ENCODE measurements at places on chromosomes 2 and 18.

DNA sequence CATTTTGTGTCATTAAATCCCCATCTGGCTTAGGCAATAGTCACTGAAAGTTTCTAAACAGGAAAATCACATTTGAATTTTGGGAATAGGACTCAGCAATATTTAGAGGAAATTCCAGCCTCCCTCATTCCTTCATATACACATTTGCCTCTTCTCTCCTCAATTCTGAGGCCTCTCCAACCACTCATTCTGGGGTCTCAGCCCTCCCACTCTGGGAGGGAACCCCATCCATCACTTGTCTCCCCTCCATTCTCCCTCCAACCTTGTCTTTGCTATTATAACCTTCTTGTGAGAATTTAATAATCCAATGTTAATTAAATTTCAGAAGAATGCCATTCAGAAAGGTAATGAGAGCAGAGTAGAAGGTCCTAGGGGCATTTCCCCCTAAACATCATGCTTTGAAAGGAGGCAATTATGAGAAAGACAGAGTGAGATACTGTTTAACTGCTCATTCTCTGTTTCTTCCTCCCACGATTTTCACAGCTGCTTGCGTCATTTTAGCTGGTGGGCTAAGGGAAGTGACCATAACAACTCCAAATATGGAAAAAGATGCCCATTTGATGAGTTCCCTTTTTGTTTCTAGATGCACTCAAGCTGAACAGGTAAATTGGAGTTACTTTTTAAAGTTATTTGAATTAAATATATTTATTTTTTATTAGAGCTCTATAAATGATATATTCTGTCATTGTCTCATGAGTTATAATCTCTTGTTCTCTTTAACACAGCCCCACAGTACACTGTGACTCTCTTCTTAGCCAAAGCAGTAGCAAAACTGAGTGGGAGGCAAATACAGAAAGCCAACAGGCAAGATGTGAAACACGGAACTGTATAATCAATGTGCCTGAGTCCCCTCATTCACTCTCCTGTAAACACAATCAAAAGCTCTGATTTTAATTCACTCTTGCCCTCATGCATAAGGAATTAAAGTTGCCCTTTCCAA is 135.1 kb downstream of the DLGAP1 start:
- no peak for DNase-seq

DNA sequence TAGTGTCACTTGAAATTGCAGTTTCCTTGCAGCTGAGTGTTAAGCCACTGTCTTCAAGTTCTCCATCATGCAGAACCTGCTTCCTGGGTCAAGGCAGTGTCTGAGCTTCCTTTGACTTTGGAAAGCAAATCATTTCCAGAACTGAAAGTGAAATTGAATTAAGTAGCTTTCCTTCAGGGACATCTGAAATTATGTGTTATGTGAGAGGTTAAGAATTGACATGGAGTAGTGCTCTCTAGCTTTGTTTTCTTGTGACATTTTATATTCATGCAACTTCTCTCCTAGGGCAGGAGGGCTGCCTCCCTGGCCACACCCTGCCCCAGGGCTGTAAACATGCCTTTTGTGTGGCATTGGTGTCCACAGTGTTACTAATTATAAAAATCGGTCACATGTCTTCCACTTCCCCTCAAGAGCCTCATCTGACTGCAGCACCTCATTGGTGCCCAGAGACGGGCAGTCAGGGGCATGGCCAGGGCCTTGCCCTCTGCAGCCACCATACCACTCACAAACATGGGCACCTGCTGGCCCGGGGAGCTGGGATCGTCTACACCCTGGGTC is 14.4 kb downstream of the RAB12 start:
- DNase-seq, result no peak

DNA sequence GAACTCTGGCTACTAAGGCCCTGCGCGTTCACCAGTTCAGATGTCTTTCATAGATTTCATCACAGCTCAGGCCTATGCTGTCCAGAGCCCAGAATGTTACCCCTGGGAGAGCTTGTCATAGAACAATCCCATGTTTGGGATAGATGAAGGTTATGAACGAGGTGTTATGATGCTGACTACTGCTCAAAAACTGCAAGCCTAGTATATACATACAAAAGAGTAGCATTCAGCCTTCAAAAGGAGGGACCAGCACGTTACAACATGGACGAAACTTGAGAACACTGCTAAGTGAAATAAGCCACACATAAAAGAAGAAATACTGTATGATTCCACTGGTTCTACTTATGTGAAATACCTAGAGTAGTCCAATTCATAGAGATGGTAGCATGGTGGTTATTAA is 401.9 kb downstream of the NBAS start:
- no peak for DNase-seq

GRCh38 chr2:143802871-143803650 is 673.8 kb downstream of the ARHGAP15 start:
- DNase-seq, result no peak

- DNase-seq, result no peak
Observed at GRCh38 chr2:239471011-239471792, 70.4 kb upstream of the HDAC4 start.

DNA sequence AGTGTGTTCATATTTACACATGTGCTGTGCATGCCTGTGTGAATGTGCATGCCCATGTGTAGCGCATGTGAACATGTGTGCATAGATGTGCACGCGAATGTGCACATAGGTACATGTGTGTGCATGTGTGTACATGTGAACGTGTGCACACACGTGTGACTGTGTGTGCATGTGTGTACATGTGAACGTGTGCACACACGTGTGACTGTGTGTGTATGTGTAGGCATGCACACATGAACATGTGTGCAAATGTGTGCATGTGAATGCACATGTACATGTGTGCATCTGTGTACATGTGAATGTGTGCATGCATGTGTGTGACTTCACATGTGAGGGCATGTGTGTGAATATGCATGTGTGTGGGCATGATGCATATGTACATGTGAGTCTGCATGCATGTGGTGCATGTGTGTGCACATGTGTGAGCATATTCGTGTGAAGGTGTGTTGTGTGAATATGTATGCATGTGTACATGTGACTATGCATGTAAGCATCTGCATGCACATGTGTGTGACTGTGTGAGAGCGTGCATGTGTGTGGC is 122.4 kb downstream of the PTGR3 start:
- DNase-seq, result no peak

- DNase-seq, result no peak
Observed at GRCh38 chr2:68319398-68320117, at the start of gene CNRIP1. CNRIP1 (minus strand) TSS chr2:68319949; CDS start chr2:68319400, 549 bp downstream.

- DNase-seq, result no peak
Observed at GRCh38 chr2:225429717-225430116, 30.2 kb downstream of the NYAP2 start.

DNA sequence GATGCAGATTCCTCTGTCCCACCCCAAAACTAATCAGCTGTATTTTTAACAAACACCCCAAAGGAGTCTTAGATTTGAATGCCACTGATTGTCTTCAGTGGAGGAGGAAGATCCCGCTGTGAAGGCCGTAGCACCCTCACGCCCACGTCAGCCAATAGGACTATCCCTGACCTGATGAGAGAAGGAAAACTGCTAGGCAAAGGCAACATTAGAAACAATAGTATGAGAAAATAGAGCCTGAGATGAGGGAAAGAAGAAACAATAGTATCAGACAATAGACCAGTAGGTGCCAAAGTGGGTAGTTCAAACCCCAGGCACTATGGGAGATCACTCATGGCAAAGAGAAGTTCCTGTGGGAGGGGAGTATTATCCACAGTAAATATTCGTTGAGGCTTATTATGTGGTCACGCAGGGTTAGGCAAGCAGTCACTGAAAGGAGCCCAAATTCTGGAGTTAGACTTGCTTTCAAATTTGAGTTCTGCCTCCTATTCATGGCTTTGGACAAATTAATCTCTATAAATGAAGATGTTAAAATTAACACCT is 2.8 kb downstream of the PCBP1 start:
- no peak for DNase-seq
